ENCODE measurements at places on chromosomes 5 and 9.

DNA sequence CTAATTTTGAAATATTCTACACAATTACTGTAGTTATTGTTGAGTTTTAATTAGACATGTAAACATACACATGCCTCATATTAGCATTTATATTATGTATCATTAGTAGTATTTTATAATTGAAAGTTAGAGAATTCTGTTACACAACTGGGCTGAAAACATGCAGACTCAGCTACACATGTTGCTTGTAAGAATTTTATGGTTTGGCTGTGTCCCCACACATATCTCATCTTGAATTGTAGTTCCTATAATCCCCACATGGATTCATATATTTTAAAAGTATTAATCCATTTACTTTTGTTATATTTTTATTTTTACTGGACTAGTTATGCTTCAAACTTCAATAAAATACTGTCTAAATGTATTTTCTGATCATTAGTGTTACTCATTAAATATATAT is 2075.3 kb upstream of the C9orf72 start:
- no peak for DNase-seq

DNA sequence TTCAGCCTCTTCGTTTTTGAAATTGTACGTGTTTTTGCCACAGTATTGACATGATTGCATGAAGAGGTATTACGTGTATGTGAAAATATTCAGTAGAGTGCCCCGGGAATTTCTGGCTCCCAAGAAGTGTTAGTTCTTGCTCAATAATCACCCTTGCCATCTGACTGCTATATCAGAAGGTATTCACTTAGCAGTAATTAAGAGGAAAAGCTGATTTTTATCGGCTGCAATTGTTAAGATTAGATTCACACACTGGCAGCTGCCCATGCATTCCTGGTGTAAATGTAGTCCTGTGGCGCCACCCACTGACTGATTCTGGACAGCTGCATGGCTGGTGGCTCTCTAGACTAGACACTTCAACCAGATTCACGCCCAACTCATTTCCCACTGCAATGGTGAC is 440.1 kb upstream of the ADAMTS16 start:
- DNase-seq = no peak

DNA sequence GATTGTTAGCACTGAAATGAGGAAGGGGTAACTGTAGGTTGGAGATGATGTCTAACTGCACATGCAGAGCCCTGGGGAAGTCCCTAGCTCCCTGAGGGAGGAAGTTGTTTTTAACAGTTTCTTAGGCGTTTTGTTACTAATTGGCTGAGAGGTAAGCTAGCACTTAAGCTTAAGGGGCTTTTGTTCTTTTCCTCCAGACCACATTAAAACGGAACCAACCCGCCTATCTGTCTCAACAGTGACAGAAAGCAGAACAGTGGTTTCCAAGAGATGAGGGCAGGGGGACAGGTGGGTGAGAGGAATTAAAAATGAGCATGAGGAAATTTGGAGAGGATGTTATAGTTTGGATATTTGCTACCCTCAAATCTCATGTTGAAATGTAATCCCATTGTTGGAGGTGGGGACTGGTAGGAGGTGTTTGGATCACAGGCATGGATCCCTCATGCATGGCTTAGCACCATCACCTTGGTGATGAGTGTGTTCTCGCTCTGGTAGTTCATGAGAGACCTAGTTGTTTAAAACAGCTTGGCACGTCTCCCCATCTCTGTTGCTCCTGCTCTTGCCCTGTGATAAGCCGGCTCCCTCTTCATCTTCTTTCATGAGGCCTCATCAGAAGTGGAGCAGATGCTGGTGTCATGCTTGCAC is 38.9 kb downstream of the LYRM7 start:
- DNase-seq = no peak

GRCh38 chr9:6944093-6944551 is 186.3 kb downstream of the KDM4C start:
- no peak for DNase-seq

- no peak for DNase-seq
These were observed 281.4 kb downstream of the ISL1 start for GRCh38 chr5:51664491-51665250.

GRCh38 chr9:91421128-91421765 is 2.4 kb downstream of the NFIL3 start:
- no peak for DNase-seq

DNA sequence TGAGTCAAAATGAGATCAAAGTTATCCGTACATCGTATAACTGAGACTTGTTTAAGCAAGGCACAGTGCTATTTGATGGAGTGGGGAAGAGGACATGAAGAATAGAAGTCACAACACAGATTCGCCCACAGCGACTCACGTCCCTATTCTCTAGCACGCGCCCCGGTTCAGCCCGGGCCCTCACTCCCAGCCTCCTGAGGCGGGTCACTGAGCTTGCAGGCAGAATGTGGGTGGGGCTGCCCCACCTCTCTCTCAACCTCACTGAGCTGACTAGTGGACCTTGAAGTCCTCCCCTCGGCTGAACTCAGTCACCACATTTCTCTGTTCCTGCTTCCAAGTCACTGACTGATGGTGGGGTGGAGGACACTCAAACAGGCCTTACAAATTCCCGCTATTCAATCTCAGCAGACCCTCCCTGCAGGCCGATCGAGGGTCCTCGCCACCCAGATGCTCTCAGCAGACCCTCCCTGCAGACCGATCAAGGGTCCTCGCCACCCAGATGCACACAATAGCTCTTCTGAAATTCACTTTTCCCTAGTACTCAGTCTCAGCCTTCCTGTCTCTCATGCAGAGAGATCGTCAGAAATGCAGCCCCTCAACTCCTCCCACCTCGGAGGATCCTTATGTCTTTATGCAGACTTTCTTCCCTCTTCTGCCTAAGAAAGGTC is 12.9 kb downstream of the GLDC start:
- no peak for DNase-seq

DNA sequence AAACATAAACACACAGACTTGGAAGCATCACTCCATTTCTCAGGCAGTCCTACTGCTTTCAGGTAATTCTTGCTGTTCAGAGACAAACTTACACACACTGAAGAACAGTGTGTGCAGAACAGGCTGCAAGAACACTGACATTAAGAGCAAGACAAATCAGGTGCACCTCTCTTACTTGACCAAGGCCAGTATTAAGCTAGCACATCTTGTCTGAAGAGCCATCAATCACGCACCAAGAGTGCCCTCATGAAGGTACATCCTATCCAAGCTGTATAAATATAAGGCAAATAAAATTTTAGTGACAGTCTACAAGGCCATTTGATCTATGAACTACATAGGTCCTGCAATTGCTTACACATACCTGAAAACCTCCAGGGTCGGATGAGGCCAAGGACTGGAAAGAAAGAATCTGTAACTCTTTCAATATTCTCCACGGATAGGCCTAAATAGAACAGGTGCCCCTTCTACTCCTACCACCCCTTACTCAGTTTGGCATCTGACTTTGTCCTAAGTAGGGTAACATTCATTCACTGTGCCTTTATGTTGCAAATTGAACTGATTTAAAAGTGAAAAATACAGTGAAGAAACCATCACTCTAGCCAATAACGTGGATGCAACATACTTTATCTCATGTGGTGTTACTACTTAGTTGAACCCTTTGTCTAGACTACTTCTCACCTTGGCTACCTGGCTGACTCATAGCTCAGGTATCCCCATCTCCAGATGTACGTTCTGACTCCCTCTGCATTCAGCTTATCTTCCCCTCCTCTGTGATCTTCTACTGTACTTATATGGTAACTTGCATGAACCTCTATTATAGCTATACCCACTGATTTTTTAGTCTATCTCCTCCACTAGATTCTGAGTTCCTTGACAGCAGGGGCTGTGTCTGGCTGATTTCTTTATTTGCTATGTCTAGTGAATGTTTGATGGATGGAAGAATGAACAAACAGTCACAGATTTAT is 256.3 kb downstream of the KIAA0825 start:
- no peak for DNase-seq

GRCh38 chr5:122183788-122184170 is 54.4 kb downstream of the ZNF474 start:
- no peak for DNase-seq

DNA sequence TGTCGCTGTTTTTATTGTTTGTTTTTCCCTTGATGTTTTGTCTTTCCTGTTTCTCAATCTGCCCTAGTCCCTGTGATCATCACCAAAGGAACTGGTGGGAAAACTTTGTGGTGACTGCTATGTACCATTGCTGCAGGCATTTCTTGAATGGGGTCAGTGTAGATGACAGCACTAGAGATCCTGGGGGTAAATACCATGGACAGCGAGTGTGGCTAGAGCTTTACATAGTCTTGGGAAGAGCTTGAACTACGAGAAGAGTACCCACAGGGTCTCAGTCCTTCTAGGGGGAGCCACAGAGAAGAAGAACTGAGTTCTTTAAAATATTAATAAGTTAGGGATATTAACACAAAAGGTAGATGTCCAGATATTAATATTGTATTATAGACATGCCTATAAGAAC is 138.8 kb downstream of the PAM start:
- no peak for DNase-seq

DNA sequence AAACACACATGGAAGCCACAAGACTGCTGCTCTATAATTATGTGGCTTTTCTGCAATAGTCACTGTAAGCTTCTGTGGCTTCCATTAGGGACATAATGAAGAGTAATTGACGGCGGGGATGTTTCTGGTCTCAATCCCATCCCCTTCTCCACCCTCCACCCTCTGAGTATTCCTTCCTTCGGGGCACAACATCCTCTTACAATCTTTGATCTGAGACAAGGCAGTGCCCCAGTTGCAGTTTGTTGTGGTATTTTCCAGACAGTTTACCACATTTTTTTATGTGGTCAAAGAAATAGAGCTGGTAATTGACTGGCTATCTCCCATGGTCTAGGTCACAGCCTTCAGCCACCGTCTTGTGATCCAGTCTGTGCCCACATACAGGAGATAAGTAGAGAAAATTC is 277.7 kb downstream of the NR2F1-AS1 start:
- DNase-seq = no peak

- DNase-seq = no peak
These were observed 48.8 kb downstream of the RAPGEF1 start for GRCh38 chr9:131690941-131691573.

DNA sequence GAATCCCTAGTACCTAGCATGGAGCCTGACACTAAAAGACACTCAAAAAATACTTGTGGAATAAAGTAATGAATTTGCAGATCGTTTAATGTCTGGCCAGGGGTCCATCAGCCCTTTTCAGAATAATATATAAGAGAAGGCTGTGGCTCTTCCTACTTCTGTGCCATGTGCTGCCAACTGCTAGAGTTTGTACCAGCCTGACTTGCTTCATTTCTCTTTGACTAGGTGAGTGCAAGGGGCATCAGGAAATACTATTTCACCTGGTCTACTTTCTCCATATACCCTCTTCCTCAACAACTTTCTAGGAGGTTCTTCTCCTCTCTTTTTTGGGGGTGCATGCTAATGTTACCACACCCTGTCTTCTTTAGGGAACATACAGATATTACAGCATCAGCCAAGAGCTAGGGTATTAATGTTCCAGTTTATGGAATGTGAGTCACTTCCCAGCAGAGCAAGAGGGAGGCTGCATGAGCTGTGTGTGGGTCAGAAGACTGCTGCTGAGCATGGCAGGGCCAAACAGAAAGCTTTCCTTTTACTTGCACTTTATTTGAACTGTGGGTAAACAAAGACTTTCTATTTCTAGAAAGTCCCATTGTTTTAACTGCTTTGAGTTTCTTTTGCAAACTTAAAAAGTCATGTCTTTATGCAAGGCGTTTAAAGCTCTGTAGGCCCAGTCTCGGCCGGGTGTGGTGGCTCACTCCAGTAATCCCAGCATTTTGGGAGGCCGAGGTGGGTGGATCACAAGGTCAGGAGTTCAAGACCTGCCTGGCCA is 158.9 kb downstream of the ADAMTSL1 start:
- DNase-seq = peak; percentile 79

GRCh38 chr9:112112519-112112918 is 62.6 kb downstream of the SUSD1 start:
- no peak for DNase-seq

- no peak for DNase-seq
These were observed 87.0 kb upstream of the TBCA start for GRCh38 chr5:77863181-77863580.

- no peak for DNase-seq
These were observed 181.9 kb upstream of the TRPM3 start for GRCh38 chr9:71303351-71303750.

- DNase-seq = no peak
These were observed 88.6 kb upstream of the MYO10 start for GRCh38 chr5:17024686-17025180.

GRCh38 chr5:171580502-171581265 is 161.2 kb downstream of the FGF18 start:
- DNase-seq = no peak

DNA sequence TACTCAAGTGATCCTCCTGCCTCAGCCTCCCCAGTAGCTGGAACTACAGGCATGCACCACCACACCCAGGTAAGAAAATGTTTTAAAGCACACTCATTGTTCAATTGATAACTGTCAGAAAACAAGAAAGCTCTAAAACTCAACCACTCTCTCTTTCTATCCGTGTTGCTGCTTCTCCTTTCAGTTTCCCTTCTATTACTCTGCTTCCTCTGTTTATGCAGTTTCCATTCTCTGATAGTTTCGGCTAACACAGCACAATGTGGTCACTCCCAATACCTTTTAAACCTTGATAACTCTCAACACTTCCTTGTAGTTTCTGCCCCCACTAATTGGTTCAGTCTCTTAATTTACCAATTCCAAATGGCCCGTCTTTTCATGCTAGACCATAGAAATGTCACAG is 59.2 kb upstream of the NR4A3 start:
- DNase-seq = no peak

- no peak for DNase-seq
These were observed 22.3 kb downstream of the TRAF1 start for GRCh38 chr9:120904061-120904977.

GRCh38 chr5:151684690-151685361 is 1.9 kb downstream of the SPARC start:
- peak; percentile 80 for DNase-seq

- DNase-seq = no peak
These were observed 290.5 kb downstream of the SLF1 start for GRCh38 chr5:94908889-94909480.

GRCh38 chr9:68710111-68710471 is 5.1 kb downstream of the PIP5K1B start:
- DNase-seq = no peak

DNA sequence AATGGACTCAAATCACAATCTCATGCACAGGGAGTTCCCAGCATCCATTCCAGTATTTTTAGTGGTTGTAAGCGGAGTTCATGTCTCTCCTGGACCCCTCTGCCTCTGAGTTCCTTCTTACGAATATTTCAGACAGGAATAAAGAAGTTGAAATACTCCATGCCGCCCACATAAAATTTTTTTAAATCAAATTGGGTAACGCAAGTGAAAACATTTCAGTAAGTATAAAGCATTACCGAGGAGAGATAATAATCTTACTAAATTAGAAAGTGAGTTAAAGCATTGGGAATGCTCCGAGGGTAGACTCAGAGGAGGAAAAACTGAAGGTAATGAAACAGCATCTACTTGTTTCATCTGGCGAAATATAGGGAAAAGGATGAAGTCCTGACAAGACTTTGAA is 317.6 kb downstream of the ARRDC3 start:
- DNase-seq = no peak

GRCh38 chr9:93899609-93900435 is 55.3 kb downstream of the BARX1 start:
- no peak for DNase-seq

GRCh38 chr9:128846680-128847030 is 17.1 kb upstream of the SPOUT1 start:
- DNase-seq = no peak

- no peak for DNase-seq
These were observed 116.3 kb downstream of the COL23A1 start for GRCh38 chr5:178473854-178474253.

- no peak for DNase-seq
These were observed 15.1 kb upstream of the IRF1 start for GRCh38 chr5:132505641-132506040.
